ENCODE measurements at places on chromosomes 16 and 17.

GRCh38 chr16:86848821-86849220 is 270.5 kb downstream of the FOXL1 start:
- no peak for DNase-seq

GRCh38 chr16:84614968-84615813 is 2.7 kb downstream of the COTL1 start:
- DNase-seq = no peak

DNA sequence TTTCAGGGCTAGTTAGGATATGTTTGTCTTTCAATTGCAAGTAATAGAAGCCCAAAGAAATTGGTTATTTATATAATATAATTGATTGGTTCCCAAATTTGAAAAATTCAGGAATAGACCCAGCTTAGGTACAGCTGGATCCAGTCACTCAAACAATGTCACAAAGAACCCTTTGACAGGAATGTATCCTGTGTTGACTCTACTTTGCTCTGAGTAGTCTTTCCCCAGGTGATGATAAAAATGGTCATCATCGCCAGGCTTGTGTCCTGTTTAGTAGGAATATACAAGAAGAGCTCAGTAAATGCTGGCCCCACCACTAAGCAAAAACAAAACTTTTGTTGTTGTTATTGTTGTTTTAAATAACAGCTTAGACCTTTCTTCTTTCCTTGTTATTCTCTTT is 35.0 kb downstream of the MAPT start:
- DNase-seq = no peak

- DNase-seq = no peak
Observed at GRCh38 chr16:3640207-3640606, 14.3 kb upstream of the DNASE1 start.

All from NCI-H187 (cell line).